NCI-H1930 (cell line): ENCODE measurements at places on chromosomes 5 and 9.

- no peak for DNase-seq
Measured at GRCh38 chr5:88818296-88818695, 64.7 kb downstream of the MEF2C start.

GRCh38 chr9:4739587-4740387 lies 1.2 kb downstream of the AK3 start:
- no peak for DNase-seq

GRCh38 chr9:114516913-114517312 lies 11.6 kb upstream of the WHRN start:
- DNase-seq: no peak

GRCh38 chr5:153601377-153601776 lies 110.9 kb downstream of the GRIA1 start:
- DNase-seq: no peak

- DNase-seq: no peak
Measured at GRCh38 chr9:129570450-129571297, 50.2 kb downstream of the C9orf50 start.

- DNase-seq: no peak
Measured at GRCh38 chr9:15693701-15694100, 140.9 kb downstream of the CCDC171 start.

GRCh38 chr5:125654392-125654791 lies 768.8 kb upstream of the GRAMD2B start:
- DNase-seq: no peak

DNA sequence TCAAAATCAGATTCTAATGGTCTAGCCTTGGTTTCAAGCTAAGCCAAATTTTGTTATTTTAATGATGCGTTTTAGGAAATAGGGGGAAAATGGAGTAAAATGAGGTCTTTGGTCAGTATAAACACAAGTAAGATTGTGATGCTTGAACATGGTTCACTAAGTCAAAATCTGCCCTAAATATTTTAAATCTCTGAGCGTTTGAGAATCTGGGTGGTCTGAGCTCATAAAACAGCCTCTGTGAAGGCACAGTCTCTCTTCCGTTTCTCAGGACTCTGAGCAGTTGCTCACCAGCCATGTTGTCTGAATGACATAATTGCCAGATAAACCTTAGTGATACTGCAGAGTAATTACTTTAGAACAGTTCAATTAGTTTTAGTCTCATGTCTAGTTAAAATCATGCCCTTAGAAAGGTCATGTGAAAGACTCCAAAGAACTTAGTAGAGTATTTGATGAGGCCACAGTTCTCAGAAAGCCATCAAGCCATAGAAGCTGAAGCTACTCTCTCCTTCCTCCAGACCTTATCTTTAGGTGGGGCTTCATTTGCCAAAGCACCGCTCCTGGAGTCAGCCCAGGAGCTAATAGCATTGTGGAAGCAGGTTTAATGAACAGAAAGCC lies 257.1 kb upstream of the MAP3K1 start:
- DNase-seq: no peak

- no peak for DNase-seq
Measured at GRCh38 chr9:120436983-120437475, 142.9 kb downstream of the CDK5RAP2 start.

DNA sequence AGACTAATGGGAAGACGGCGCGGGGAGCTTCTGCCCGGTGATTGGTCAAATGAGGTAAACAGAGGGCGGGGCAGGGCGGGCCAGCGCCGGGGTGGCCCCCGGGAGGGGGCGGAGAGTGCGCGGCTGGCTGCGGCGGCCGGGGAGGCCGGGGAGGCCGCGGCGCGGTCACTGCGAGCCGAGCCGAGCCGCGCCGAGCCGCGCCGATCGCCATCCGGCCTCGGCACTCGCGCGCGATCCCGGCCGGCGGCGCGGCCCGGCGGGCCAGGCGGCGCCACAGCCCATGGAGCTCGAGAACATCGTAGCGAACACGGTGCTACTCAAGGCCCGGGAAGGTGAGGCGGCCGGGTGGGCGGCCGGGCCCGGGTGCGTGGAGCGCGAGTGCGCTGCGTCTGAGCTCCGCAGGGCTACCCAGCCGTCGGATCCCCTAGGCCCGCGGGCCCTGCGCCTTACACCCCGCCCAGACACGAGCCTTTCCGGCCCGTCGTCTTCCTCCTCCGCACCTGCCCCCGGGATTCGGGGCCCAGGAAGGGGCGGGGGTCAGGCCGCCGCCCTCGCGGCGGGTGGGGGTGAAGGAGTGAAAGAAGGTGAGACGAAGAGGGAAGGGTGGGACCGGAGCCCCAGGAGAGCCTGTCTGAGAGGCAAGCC lies at the start of gene GRK6:
Gene GRK6, plus strand, starts transcription at position 111 of the 645 bp plus-strand sequence. Its CDS starts 170 bp downstream, at position 281.
- no peak for DNase-seq

- no peak for DNase-seq
Measured at GRCh38 chr5:139501381-139501780, 18.8 kb upstream of the STING1 start.

DNA sequence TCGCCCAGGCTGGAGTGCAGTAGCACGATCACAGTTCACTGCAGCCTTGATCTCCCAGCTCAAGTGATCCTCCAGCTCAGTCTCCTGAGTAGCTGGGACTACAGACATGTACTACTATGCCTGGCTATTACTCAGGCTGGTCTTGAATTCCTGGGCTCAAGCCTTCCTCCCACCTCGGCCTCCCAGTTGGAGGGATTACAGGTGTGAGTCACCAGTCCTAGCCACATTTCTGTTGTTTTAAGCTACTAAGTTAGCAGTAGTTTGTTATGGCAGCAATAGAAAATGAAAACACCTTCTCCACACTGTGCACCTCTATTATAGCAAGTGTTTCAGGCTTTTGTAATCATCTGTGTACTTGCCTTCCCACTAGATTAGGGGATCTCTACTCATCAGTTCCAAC lies 588.9 kb upstream of the TLE4 start:
- DNase-seq: no peak

GRCh38 chr9:21077781-21078180 lies at the start of gene IFNB1:
Gene IFNB1, minus strand, starts transcription at chr9:21077942. Its CDS starts 73 bp downstream, at chr9:21077869.
- no peak for DNase-seq

DNA sequence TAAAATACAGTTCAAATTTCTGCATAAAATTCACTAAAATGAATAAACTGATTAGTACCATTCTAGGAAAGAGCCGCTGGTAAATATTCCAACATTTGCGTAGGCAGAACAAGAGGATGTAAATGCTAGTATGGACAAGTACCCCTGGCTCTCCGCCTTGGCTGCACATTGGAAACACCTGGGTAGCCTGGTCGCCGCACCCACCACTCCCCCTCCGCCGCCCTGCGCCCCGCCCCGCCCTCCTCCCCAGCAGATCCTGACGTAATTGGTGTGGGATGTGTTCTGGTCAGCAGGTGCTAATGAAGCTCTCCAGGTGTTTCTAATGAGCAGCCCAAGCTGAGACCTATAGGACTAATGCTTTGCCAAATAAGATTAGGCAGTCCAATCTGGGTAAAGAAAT lies 225.7 kb downstream of the FRMD3 start:
- DNase-seq: no peak

DNA sequence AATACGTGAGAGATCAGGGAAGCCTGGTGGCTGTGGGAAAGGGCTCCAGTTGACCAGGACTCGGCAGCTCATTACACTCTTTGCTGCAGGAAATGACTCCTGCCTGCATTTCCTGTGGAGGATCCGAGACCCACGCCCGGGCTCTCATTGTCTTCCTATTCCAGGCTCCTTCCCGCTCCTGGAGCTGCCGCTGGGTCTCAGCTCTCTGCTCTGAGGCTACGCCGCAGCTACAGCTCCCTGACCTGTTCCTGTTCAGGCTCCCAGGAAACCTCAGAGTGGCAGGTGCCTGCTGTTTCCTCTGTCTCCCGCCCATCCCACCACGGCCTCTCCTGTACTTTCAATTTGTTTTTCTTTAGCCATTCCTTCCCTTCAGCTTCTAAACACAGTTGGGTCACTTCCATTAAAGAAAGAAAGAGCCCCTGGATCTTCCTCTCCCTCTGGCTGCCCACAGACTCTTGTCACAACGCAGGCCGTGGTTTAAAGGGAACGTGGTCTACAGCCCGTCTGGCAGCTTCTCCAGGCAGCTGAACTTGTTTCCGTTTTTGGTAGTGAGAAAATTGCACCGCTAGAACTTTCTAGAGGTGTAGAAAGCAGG lies 71.5 kb downstream of the IL6ST start:
- no peak for DNase-seq

DNA sequence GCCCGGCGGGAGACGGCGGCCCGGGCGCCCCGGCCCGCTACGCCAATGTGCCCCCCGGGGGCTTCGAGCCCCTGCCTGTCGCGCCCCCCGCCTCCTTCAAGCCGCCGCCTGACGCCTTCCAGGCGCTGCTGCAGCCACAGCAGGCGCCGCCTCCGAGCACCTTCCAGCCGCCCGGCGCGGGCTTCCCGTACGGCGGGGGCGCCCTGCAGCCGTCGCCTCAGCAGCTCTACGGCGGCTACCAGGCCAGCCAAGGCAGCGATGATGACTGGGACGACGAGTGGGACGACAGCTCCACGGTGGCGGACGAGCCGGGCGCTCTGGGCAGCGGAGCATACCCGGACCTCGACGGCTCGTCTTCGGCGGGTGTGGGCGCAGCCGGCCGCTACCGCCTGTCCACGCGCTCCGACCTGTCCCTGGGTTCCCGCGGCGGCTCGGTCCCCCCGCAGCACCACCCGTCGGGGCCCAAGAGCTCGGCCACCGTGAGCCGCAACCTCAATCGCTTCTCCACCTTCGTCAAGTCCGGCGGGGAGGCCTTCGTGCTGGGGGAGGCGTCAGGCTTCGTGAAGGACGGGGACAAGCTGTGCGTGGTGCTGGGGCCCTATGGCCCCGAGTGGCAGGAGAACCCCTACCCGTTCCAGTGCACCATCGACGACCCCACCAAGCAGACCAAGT lies 723 bp downstream of the SNX18 start:
- DNase-seq: no peak

DNA sequence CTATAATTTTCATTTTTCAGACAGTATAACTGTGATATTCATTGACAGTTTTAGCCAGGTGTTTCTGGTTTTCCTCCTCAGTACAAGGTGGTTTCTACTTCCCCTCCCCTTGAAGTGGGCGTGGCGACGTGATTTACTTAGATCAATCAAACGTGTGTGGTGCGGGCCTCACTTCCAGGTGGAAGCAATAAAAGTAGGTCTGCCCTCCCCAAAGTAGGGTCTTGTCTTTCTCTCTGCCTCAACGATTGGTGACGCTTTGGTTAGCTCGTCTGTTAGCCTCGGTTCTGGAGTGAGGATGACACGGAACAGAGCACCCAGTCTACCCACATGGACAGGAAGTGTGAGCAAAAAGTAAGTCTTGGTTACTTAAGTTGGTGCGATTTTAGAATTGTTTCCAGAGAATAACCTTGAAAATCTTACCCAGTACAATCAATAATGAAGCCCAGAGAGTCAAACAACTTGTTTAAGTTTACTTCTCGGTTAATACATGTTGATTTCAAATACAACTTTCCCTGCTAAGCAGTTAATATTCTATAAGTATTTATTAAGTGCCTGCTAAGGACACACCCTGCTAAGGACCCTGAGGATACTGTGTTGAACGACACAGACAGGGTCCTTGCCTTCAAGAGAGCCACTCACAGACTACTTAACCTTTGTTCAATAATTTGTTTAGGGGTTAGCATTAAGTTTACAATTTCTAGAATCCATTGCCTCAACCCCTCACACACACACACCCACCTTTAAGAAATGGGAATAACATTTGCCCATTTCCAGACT lies 48.4 kb downstream of the COX7C start:
- no peak for DNase-seq

- DNase-seq: no peak
Measured at GRCh38 chr5:176646049-176646706, 1.1 kb upstream of the TSPAN17 start.

DNA sequence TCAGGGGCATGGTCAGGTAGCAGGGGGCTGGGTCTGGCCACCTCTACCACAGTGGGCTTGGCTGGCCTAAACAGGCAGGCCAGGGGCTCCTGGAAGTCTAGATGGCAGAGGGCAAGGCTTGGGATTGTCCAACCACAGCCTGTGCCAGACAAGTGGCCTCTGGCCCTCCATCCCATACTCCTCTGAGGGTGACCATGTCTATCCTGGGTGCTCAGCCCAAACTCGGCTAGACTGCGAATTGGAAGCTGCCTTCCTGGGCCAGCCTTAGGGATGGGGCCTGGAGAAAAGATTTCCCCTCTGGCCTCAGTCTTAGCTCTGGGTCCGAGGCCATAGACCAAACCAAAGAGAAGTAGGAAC lies 110.5 kb downstream of the PHF2 start:
- DNase-seq: no peak

DNA sequence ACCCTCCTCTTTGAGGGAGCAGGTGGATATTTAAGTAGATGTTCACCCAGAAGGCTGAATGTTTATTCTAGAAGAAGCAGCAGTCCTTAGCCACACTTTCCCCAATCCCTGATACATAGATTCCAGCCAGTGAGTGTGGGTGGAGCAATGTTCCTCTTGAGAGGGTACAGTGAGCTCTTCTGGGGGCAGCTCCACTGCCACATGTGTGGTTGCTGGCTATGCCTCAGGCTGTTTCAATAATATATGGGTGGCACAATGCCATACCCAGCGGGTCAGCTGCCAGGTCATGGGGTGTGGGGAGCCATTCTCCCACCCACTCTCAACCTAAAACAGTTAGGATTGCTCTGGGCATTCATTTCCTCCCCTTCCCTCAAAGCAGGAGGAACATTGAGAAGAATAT lies 61.6 kb upstream of the DAB2 start:
- no peak for DNase-seq

GRCh38 chr9:96567203-96567700 lies 52.4 kb downstream of the CDC14B start:
- DNase-seq: no peak

- no peak for DNase-seq
Measured at GRCh38 chr5:127227881-127228280, 62.7 kb upstream of the MEGF10 start.

GRCh38 chr9:113421726-113422125 lies 11.2 kb downstream of the C9orf43 start:
- no peak for DNase-seq
